CD4-positive, alpha-beta T cell treated with Interleukin-1 beta for 1 hour (primary cell): ENCODE measurements at places on chromosomes 1 and 21.

GRCh38 chr1:64535938-64536835 is 66.3 kb downstream of the CACHD1 start:
- no peak for DNase-seq

DNA sequence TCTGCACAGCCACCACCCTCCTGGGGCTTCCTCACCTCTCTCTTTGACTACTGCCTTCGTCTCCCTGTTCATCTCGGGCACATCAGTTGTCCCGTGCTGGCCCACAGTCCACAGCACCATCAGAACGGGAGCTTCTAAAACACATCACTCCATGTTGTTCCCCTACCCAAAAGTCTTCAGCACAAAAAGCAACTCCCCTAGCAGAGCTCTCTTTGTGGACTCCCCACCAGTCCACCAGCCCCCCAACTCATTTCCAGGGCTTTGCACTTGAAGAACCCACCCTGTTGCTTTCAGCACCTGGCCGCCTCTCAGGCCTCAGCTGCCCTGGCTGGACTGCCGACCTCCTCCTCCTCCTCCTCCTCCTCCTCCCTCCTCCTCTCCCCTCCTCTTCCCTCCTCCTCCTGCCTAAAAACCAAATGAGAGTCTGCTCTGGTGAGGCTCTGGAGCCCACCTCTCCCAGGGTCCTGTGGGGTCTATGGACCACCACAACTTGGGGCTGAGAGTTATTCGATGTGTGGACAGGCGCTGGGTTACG is 251.2 kb upstream of the VAMP3 start:
- no peak for DNase-seq

GRCh38 chr1:44497422-44498170 is 92.5 kb downstream of the RNF220 start:
- no peak for DNase-seq

DNA sequence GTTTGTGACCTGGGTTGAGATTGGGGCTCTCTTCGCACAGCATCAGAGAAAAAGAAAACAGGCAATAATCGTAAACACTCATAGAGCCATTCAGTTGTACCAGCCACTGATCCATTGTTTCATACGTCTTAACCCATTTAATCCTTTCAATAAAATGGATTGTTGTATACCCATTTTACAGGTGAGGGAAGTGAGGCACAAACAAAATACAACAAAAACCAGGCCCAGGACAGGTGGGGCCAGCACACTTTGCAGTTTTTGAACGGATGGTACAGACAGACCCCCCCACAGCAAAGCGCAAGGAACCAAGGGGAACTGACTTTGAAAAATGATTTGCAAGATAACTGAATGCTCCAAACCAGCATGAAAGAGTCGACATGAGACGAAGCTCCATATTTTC is 4.3 kb upstream of the FHAD1 start:
- no peak for DNase-seq

DNA sequence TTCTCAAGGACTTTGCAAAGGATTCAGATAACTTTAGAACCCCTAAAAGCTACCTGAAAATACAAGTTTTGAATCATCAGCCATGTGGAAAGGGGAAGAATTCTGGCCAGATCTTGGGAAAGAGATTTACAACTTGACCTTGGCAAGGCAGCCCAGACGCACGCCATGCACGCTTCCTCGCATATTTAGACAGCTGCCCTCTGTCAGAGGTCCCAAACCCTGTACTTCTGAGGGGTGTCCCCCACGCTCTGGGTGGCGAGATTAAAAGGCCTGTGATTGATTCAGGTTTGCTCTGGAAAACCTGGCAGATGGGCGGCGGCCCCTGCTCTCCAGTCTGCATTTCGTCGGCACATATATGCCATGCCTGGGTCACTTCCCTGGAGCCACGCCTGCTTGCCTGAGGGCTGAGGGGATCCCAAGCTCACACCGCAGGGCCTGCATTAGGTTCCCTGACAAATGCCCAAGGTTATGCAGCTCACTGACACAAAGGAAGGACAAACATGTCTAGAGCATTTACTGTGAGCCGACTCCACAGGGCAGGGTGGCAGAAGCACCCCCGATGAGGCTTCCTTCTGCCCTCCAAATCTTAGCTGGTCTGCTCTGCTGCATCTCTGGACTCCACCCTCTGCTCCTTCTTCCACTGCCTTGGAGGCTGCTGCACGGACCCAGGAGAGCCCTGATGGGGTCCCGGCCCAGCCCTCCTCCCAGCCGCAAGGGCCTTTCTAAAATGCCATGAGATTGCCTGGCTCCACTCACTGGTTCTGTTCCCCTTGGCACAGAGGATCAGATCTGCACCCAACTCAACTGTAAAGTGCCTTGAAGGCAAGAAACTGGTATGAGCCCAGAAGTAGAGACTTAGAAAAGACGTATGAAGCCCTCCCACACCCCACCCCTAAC is 103.9 kb downstream of the BCAR3 start:
- no peak for DNase-seq

- no peak for DNase-seq
Observed at GRCh38 chr1:6129313-6129712, 50.8 kb downstream of the CHD5 start.

- DNase-seq, result no peak
Observed at GRCh38 chr21:46067505-46068201, 30.3 kb upstream of the COL6A2 start.

GRCh38 chr1:54114955-54115354 is 37.8 kb downstream of the CDCP2 start:
- no peak for DNase-seq

DNA sequence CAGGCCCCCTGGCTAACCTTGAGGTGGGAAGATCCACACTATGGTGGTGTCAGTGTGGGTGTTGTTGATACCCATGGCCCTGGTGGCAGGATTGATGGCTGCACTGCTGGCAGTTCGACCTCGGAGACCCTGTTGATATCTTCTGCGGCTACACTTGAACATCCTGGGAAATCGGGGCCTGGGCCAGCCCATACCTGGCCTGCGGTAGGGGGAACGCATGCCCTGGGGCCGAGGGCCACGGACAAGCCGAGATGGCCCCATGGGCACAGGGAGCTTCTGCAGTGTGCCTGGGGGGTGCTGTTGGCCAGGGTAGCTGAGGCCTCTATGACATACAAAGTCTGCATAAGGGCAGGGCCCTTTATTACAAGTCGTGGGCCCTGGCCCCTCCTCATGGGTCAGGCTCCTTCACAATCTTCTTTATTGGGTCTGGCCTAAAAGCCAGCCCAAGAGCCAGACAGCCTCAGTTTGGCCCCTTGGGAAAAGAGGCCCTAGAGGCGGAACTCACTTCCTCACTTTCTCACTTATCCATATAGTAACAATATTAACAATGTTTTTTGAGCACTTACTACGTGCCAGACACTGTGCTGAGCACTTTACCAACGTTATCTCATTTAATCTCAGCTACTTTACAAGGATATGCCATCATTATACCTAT is at the start of gene P3R3URF:
Gene P3R3URF, minus strand, starts transcription at position 278 of the 655 bp plus-strand sequence. Its CDS starts 17 bp downstream, at position 261.
- DNase-seq, result no peak

- no peak for DNase-seq
Observed at GRCh38 chr21:15743593-15743992, 13.8 kb downstream of the USP25 start.

GRCh38 chr1:54585181-54586066 is 37.4 kb downstream of the ACOT11 start:
- DNase-seq, result no peak

- DNase-seq, result peak; percentile 37
Observed at GRCh38 chr1:25246600-25247023, 642 bp downstream of the RSRP1 start.

DNA sequence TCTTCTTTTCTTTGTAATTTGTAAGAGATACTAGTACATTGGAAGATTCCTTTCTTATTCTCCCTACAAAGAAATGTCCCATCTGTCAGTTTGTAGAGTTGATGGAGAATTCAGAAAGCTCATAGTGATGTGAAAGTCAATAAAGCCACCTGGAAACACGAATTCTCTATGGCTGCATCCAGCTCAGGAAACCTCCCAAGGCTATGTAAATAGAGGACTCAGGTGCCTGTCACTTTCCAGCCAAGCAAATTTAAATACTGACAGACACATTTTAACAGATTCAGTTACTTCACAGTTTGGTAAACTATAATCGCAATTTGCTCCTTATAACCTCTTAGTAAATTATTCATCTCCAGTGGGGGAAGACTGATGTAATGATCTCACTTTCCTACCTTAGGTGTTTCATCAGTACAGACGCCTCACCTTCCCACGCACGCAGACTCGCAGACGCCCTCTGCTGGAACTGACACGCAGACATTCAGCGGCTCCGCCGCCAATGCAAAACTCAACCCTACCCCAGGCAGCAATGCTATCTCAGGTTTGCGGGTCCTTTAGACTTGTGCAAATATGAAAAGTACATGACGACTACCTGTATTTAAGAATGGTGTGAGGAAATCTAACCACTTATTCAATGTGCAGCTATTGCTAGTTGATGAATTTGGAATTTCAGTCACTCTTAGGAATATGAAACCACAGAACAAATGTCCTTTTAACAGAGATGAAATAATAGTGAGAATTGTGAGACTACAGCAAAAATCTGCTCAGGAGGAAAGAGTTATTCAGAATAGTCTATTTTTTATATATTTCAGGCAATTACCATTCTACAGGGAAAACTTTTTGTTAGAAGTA is 60.6 kb downstream of the PTPRC start:
- peak; percentile 75 for DNase-seq

GRCh38 chr1:9653491-9654050 is 2.0 kb downstream of the PIK3CD start:
- peak; percentile 33 for DNase-seq

DNA sequence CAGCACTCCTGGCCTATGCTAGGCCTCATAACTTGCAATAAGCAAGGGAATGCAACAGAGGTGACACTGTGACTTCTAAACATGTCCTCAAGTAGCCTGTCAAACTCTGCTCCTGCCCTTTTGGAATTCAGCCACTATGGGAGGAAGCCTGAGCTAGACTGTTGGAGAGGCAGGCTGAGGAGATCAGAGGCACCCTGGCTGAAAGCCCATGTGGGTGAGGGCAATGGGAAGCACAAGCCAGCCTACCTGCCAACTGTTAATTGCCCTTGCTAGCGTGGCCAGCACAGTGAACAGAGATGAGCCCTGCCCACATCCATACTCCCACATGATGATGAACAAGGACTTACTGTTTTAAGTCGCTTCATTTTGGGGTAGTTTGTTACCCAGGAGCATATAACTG is 17.7 kb downstream of the GNB1 start:
- DNase-seq, result no peak

GRCh38 chr1:31926853-31927660 is 11.1 kb downstream of the PTP4A2 start:
- DNase-seq, result no peak

- no peak for DNase-seq
Observed at GRCh38 chr21:22961258-22961657, 1963.0 kb downstream of the NCAM2 start.

DNA sequence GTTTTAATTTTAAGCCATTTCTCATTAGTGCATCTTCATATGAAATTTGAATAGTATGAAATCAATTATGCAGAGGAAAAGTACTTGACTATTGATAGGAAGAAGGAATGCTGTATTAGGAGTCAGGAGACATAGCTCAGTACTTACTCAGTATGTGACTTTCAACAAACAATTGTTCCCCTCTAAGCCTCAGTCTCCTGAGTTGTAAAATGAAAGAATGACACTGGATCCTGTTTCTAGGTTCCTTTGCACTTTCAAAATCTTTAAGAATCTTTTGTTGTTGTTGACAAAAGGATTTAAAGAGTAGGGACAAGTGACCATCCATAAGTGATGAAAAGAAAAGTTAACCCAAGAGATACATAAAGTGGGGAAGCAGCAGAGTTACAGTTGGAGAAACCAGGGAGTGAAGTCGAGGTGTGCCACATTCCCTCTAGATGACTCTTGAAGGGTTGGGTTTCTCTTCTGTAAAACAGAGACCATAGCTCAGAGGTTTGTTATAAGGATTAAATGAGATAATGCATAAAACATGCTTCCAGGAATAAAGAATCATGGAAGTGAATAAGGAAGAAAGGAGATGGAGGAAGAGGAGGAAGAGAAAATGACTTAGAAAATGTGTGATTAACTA is 105.7 kb upstream of the KCNJ15 start:
- DNase-seq, result no peak

DNA sequence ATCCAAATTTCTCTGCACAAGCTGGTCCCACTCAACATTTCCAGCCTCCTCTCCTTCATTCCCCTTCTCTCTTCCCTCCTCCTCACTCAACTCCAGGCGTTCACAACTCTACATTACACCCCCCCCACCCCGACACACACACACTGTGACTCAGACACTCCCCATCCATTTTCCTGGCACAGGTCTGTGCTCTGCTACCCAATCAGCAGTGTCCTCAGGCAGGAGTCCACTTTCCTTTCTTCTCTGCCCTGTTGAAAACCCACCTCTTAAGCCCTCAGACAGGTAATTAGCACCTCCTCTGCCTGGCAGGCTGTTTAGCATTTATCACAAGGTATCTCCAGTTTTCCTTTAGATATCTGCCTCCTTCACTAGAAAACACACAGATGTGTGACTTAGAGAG is 8.8 kb upstream of the LMX1A start:
- DNase-seq, result no peak
